ENCODE measurements at places on chromosomes 12 and 14.
A peak's percentile ranks its signal among the peaks of the same experiment; 100 is the strongest.

DNA sequence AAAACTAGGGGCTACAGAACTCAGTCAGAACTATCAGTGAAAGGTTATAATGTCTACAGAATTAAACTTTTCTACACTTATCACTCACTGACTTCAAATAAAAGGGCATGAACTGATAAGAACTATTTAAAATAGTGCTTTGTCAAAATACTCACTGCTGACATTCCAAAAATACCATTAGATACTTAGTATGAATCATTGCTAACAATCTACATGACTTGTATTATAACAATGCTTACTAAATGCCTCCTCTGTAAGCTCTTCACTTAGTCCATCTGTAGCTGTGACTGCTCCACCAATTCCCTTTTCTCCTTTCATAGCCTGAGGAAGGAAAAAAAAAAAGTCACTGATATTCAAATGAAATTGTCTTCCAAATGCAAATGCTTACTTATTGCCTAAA lies 17.0 kb downstream of the NFYB start:
- H3K4me1 ChIP-seq, result peaks cover 12% of the 10 kb centered on the region
- H3K27ac ChIP-seq, result no peak overlapping the region
- H3K36me3 ChIP-seq, result peaks cover 3% of the 10 kb centered on the region
- H3K4me3 ChIP-seq, result no peak overlapping the region
- DNase-seq, result no peak
- H3K27me3 ChIP-seq, result no peaks in the 10 kb centered on the region

GRCh38 chr12:1122786-1123185 lies 131.8 kb downstream of the ERC1 start:
- no peak for DNase-seq
- H3K36me3 ChIP-seq, result no peaks in the 10 kb centered on the region
- peaks cover 3% of the 10 kb centered on the region for H3K4me1 ChIP-seq
- no peak overlapping the region for H3K4me3 ChIP-seq
- H3K27me3 ChIP-seq, result no peaks in the 10 kb centered on the region
- H3K27ac ChIP-seq, result no peak overlapping the region

DNA sequence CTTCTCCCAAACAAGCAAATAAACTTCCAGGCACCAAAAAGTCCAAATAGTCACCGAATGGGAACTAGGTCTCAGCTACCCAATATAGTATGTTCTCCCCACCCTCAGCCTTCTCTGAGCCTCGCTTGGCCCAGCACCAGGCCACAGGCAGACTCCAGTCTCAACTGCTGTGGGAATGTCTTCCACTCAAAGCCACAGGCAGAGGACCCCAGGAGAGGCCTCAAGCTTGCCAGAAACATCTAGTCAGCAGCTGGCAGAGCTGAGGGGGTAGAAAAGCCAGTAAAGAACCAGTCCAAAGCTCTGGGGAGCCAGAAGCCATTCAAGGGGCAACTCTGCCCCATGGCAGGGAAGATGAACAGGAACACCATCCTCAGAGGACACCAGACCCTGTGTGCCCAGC lies 41.8 kb downstream of the FMNL3 start:
- H3K27me3 ChIP-seq, result no peaks in the 10 kb centered on the region
- no peak for DNase-seq
- no peaks in the 10 kb centered on the region for H3K4me1 ChIP-seq
- no peaks in the 10 kb centered on the region for H3K36me3 ChIP-seq
- H3K4me3 ChIP-seq, result no peak overlapping the region
- no peak overlapping the region for H3K27ac ChIP-seq

GRCh38 chr14:98171654-98172053 lies 1100.3 kb downstream of the BCL11B start:
- H3K36me3 ChIP-seq, result no peaks in the 10 kb centered on the region
- no peaks in the 10 kb centered on the region for H3K4me1 ChIP-seq
- DNase-seq, result no peak

DNA sequence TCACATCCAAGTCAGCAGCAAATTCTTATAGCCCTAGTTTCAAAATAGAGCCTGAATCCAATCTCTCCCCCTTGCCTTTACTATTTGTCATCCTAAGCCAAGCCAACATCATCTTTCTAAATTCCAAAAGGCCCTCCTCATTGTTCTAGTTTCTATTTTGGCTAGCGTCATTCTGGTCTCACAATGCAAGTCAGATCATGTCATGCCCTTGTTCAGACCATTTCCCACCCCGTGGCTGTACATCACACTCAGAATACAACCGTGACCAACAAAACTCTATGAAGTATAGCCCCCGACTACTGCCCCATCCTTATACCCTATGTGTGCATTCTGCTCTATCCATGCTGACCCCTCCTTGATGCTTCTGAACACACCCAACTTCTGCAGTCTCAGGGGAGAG lies 12.3 kb upstream of the GNG2 start:
- DNase-seq, result no peak
- H3K4me1 ChIP-seq, result peaks cover 8% of the 10 kb centered on the region
- H3K4me3 ChIP-seq, result no peak overlapping the region
- peaks cover 10% of the 10 kb centered on the region for H3K27me3 ChIP-seq

DNA sequence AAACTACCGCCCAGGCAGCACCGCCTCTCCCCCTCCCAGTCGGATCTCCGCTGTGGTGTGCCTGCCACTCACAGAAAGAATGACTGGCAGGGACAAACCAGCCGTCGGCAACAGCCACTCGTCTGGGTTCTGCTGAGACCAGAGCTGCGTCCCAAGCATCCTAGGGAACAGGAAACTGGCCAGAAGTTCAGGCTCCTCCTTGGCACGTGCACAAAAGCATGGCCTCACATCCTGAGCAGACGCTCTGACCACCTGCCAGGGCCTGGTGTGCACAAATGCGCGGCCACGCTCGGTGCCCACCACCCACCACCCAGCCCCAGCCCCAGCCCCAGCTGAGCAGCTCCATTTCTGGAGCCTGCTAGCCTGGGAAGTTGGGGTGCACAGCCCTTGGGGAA lies 214.8 kb downstream of the DPF3 start:
- no peak for DNase-seq
- H3K27me3 ChIP-seq, result no peaks in the 10 kb centered on the region
- peaks cover 4% of the 10 kb centered on the region for H3K36me3 ChIP-seq
- no peak overlapping the region for H3K27ac ChIP-seq
- no peak overlapping the region for H3K4me3 ChIP-seq
- H3K4me1 ChIP-seq, result no peaks in the 10 kb centered on the region

DNA sequence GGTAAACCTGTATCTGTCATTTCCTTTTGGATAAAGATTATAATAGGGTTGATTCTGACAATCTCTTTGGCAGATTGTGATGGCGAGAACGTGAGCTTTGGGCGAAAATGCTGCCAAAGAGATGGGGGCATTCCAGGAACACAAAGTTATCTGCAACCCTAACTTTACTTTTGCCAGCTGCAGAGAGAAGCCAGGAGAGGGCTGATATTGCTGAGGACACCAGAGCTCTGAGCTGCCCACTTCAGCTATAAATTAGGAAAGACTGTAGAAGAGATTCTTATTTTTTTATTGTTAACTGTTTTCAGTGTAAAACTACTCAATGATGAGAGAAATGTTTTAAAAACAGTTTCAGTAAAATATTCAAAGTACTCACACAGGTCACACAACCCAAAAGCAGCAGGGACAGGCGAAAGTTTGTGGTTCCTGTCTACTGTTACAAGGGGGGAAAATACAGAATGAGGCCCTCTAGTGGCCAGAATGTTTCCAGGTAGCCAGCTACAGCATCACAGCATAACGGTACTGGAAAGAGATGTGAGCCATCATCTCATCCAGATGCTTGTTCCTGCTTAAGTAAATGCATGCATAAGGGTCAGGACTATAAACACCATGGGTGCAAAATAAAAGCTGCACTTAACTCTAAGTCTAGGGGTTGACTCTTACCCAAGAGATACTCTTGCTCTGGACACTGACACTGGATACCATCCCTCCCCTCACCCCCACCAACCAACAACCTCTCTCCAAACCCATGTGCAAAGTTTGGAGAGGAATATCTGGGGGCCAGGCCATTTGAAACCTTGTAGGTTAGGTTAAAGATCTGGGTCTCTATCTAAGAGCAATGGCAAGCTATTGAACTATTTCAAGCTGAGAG lies 498.4 kb downstream of the RMST start:
- no peaks in the 10 kb centered on the region for H3K36me3 ChIP-seq
- no peaks in the 10 kb centered on the region for H3K4me1 ChIP-seq
- no peaks in the 10 kb centered on the region for H3K27me3 ChIP-seq
- no peak overlapping the region for H3K4me3 ChIP-seq
- DNase-seq, result peak; percentile 56
- H3K27ac ChIP-seq, result no peak overlapping the region

GRCh38 chr14:100336618-100337530 lies 13.7 kb downstream of the SLC25A47 start:
- peaks cover 76% of the 10 kb centered on the region for H3K36me3 ChIP-seq
- no peak for DNase-seq
- no peak overlapping the region for H3K27ac ChIP-seq
- H3K4me1 ChIP-seq, result peaks cover 10% of the 10 kb centered on the region
- no peak overlapping the region for H3K4me3 ChIP-seq

- no peak overlapping the region for H3K27ac ChIP-seq
- H3K27me3 ChIP-seq, result peaks cover 14% of the 10 kb centered on the region
- no peaks in the 10 kb centered on the region for H3K4me1 ChIP-seq
- H3K4me3 ChIP-seq, result no peak overlapping the region
These were observed 2.6 kb downstream of the LRRC10 start for GRCh38 chr12:69608114-69608513.

DNA sequence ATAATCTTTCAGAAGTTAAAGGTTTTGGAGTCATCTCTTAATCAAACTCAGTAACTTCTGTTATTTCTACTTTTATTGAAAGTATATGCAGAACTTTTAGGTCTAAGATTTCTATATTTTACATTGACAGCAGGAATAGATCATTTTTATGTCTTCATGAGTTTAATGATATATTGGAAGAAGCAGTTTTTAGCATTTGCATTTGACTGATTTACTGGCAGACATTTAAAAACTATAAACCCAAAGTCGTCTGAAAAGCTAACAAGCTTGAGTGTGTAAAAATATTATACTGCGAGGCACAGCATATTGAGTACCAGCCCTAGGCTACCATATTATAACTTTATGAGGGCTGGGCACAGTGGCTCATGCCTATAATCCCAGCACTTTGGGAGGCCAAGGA lies 214.0 kb upstream of the GARIN2 start:
- no peak for DNase-seq
- H3K27me3 ChIP-seq, result no peaks in the 10 kb centered on the region
- H3K4me3 ChIP-seq, result no peak overlapping the region

GRCh38 chr14:25090256-25090655 lies 40.3 kb upstream of the STXBP6 start:
- H3K4me3 ChIP-seq, result no peak overlapping the region
- no peak for DNase-seq
- H3K27me3 ChIP-seq, result no peaks in the 10 kb centered on the region
- H3K27ac ChIP-seq, result peak overlapping the region; percentile 36
- H3K4me1 ChIP-seq, result peaks cover 45% of the 10 kb centered on the region
- no peaks in the 10 kb centered on the region for H3K36me3 ChIP-seq

GRCh38 chr12:122870163-122870842 lies 25.6 kb downstream of the VPS37B start:
- no peak for DNase-seq
- peaks cover 40% of the 10 kb centered on the region for H3K4me1 ChIP-seq
- H3K36me3 ChIP-seq, result peaks cover 90% of the 10 kb centered on the region

- H3K27me3 ChIP-seq, result peaks cover 16% of the 10 kb centered on the region
- no peak overlapping the region for H3K4me3 ChIP-seq
- peaks cover 10% of the 10 kb centered on the region for H3K4me1 ChIP-seq
- H3K27ac ChIP-seq, result no peak overlapping the region
These were observed 308.0 kb downstream of the ITPR2 start for GRCh38 chr12:26524862-26525465.

DNA sequence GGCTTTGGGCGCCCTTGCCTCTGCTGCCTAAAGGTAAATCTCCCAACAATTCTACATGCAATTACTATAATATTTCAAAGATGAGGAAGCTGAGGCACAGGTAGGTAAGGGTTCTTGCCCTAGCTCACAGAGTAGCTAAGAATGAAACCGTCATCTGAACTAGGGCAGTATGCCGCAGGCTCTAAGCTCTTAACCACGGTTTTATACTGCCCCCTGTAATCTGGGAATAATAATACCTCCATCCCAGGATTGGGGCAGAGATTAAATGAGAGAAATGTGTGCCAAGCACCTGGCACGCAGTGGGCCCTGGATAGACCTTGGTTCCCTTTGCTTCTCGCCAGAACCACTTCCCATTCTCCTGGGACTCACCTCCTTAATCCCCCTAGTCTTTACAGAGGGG lies 1.5 kb upstream of the HRK start:
- no peak overlapping the region for H3K27ac ChIP-seq
- peaks cover 30% of the 10 kb centered on the region for H3K4me1 ChIP-seq
- no peak overlapping the region for H3K4me3 ChIP-seq
- H3K36me3 ChIP-seq, result peaks cover 11% of the 10 kb centered on the region
- H3K27me3 ChIP-seq, result peaks cover 81% of the 10 kb centered on the region
- no peak for DNase-seq

DNA sequence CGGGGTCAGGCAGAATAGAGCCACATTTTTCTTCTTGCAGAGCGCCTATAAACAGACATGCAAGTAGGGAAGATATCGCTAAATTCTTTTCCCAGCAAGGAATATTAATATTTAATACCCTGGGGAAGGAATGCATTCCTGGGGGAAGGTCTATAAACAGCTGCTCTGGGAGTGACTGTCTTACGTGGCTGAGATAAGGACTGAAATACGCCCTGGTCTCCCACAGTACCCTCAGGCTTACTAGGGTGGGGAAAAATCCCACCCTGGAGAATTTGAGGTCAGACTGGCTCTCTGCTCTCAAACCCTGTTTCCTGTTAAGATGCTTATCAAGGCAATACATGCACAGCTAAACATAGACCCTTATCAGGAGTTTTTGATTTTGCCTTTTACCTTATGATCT lies 262.3 kb downstream of the CEP128 start:
- no peak overlapping the region for H3K27ac ChIP-seq
- no peak for DNase-seq
- peaks cover 1% of the 10 kb centered on the region for H3K36me3 ChIP-seq
- no peaks in the 10 kb centered on the region for H3K4me1 ChIP-seq
- H3K27me3 ChIP-seq, result no peaks in the 10 kb centered on the region

DNA sequence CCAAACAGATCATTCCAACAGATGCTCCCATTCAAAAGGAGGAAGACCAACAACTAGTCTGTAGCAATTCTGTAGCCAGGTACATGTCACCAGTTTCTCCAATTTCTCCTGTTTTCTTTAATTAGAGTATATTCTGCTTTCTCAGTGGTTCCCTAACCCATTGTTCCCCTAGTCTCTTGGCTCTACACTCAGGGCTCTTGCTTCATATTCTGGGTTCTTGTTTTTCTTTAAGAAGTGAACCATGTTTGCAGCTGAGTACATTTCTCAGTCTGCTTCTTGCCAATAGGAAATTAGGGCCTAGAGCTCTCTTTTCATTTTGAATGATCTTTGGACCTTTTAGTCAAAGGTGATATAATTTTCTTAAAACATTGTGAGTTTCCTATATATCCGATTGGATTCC lies 29.4 kb upstream of the STXBP6 start:
- no peaks in the 10 kb centered on the region for H3K4me1 ChIP-seq
- H3K36me3 ChIP-seq, result no peaks in the 10 kb centered on the region
- no peak overlapping the region for H3K4me3 ChIP-seq

- no peaks in the 10 kb centered on the region for H3K4me1 ChIP-seq
- no peak for DNase-seq
- no peaks in the 10 kb centered on the region for H3K27me3 ChIP-seq
- no peak overlapping the region for H3K4me3 ChIP-seq
- H3K36me3 ChIP-seq, result no peaks in the 10 kb centered on the region
These were observed 65.6 kb upstream of the RPL10L start for GRCh38 chr14:46717211-46717610.
